NCI-H1694 treated with DMSO at 0.1 percent for 48 hours (cell line): ENCODE measurements at places on chromosomes 12 and 14.

- DNase-seq: no peak
Observed at GRCh38 chr14:91341751-91342154, 75.9 kb downstream of the CCDC88C start.

- DNase-seq: no peak
Observed at GRCh38 chr12:124563401-124563800, 4.0 kb downstream of the NCOR2 start.

- DNase-seq: peak; percentile 39
Observed at GRCh38 chr14:94681300-94682060, 69.3 kb downstream of the SERPINA3 start.

DNA sequence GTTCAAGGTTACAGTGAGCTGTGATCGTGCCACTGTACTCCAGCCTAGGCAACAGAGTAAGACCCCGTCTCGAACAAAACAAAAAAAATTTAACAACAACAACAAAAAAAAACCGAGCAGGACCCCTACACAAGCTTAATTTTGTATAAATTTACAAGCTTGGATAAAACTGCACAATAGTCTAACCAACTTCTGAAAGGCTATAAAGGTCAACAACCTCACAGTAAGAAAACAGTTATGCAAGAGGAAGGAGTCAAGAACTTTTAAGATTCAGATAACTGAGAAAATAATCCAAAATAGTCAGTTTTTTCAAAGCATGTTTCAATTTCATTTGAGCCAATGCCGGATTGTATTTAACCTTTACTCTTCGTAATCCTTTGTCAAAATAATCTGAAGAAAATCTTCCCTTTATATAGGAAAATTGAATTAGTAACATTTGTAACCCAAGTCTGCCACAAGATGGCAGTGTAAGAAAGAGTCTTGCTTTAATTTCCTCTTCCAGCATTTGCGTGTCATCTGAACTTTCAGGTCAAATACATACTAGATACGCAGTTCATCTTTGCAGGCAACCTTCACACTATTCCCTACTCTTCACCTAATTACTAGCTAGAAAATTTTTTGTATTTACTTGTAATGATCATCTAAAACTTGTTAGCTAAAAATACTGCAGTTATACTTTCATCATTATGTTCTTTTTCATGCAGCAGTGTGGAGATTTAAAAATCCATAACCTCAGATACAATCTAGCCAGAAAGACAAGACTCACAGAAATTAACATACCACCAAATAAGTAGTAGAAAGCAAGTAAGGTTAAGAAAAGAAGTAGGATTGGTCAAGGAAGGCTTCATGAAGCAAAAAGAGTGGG is 5.8 kb downstream of the CCNB1IP1 start:
- peak; percentile 59 for DNase-seq

GRCh38 chr12:122834921-122835749 is at the start of gene HIP1R:
Gene HIP1R (plus strand): TSS chr12:122835457. CDS start chr12:122835551, 94 bp downstream.
- DNase-seq: no peak

GRCh38 chr14:105855246-105855892 is 329.0 kb downstream of the TMEM121 start:
- DNase-seq: no peak

DNA sequence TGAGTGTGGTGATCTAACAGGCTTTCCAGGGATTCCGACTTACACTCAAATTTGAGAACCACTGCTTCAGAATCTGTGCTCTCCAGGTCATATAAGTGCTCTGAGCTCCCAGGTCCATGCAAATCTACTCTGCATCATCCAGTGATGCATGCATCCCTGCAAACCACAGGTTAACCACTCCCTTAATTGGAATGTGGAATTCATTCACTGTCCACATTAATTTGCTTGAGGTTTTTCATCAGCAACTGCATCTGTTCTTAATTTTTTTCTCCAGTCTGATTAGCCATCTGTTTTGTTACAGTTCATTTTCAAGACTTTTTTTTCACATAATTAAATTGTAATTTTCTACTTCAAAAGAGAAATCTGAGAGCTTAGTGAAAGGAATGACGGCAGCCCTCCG is 43.4 kb upstream of the RIN3 start:
- DNase-seq: no peak

DNA sequence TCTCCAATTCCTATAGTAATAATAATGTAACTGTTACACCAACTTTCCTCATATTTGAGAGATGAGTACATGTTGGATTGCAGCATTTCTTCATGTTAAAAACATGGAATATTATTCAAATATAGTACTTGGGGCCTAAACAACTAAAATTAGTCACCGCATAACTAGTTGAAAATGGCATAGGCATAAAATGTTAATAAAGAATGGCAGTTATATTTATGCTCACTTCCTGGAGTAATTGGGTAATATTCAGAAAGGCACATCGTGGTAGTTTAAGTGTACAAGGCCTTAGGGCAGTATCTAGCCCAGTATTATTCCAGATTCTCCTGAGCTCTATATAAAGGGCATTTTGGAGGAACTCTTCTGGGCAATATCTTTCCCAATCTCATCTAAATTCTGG is 46.0 kb downstream of the ERGIC2 start:
- no peak for DNase-seq

DNA sequence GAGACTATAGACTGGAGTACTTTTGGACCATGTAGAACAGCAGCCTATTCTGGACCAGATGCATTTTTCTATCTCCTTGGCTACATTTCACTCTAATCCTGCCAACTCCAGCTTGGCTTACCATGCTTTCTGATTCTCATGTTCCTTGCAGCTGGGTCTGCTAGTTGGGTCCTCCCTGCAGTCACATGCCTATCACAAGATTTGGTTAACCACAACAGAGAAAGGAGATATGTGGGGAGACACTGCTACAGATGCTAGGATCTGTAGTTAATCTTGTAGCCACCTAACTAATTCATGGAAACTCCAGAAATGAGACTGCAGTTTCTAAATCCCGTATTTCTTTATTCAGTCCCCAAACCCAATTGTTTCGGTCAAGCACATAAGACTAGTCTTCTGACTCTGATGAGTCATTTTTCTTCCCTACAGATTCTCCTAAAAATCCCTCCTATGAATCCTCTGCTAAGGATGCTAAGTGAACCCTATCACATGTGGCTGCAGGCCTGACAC is 410.6 kb downstream of the DAD1 start:
- DNase-seq: no peak
